ENCODE measurements at places on chromosomes 11 and 22.

DNA sequence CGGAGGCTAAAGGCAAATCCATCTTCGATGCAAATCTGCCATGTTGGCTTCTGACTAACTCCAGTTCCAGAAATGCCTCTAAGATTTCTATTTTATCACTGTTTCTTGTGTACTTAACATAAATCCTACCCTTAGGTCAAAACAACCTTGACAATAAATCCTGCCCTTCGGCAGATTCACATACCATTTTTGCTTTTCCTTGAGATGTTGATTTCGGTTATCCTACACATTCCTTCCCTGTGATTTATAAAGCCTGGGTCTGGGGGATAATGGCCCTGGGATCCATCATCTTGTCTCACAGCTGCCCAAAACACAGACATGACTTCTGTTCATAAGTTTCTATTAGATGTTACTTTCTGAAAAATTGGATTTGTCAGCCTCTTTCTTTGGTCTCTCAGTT is 231.7 kb upstream of the CARD18 start:
- DNase-seq, result no peak

DNA sequence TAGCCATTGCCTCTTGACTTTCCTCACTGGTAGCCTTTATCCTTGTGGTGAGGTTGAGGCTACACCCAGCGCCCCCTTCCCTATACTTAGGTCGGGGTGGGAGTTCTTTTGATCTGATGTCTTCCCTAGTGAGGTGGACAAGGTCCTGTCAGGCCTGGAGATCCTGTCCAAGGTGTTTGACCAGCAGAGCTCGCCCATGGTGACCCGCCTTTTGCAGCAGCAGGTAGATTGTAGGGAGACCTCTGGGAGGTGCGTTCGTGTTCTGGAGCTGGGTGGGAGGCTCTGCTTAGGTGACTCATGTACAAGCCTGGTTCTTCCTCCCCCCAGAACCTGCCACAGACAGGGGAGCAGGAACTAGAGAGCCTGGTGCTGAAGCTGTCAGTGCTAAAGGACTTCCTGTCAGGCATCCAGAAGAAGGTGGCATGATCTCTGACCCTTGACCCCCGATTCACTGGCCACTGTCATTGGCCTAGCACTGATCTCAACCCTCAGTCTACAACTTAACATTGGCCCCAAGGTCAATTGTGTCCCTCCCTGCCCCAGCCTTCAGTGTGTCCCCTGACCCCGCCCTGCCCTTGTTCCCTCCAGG is 4.9 kb downstream of the INPPL1 start:
- DNase-seq, result no peak

DNA sequence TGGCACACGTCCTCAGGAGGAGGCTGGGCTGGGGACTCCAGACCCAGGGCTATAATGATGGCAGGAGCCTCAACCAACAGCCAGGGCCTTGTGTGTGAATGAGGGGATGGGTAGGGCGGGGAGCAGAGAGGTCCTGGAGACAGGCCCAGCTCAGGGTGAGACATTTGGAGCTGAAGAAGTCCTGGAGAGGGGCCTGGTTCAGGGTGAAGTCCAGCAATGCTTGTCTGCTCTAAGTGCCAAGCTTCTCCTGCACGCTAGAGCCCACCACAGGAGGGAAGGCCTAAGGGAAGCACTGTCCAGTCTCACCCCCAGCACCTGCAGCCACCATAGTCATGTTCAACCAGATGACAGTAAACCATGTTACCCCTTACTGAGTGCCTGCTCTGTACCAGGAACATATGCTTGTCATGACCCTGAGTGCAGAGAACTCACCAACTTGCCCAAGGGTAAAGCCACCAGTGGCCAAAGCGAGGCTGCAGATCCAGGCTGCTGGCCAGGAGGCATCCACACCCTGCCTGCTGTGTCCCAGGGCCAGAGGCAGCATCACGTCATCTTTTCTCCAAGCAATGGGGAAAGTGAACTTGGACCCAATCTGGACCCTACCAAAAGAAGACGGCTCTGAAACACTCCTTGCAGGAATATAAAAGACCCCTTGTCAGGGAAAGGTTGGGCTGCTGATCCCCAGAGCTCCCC is 24.0 kb downstream of the LMO1 start:
- no peak for DNase-seq

- DNase-seq, result peak; percentile 48
These were observed 6.5 kb downstream of the OOSP1 start for GRCh38 chr11:59944720-59945119.

GRCh38 chr22:42432020-42432596 is at the start of gene NFAM1:
TSS of gene NFAM1 (minus strand) at chr22:42432403. CDS start at chr22:42432357, 46 bp downstream.
- no peak for DNase-seq

GRCh38 chr11:131483453-131483852 is 113.0 kb downstream of the NTM start:
- no peak for DNase-seq

DNA sequence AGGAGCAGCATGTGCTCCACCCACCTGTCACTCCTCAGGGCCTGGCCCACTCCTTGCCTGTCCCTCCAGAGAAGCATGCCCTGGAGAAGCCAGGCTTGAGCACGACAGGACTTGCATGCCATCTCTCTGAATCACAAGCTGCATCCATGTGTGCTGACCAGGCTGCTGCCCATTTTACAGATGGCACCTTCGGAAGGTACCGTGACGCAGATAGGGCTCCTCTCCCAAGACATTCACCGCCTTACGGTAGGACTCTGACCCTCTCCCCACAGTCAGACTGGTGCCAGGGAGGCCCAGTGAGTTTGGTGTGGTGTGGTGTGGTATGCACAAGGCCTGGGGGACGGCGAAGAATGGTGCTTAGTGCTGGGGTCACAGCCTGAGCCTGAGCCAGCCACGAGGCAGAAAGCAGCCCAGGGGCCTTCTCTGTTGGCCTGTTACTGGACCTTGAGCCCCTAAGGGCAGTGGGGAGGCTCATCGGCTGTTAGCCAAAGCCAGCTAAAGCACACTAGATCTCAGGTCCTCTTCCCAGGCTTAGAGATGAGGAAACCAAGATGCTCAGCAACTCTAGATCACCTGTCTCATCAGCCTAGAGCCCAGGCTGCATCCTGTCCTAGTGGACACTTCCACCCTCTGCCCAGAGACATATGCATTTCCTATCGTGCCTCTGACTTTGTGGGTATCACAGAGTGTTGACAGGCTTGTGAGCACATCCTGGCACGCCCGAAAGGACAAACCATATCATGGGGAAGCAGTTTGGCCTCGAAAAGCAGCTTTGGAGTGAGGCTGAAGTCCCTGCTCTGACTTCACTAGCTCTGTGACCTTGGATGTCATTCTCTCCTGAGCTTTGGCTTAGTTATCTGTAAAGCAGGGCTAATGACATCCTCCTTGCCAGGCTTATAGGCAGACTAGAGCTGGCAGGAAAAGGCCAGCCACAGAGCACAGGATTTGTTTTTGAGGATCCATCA is 17.8 kb downstream of the CYB5R2 start:
- no peak for DNase-seq

Measured in cerebellar cortex (tissue), 1 donor.